ENCODE measurements at places on chromosomes 4 and X.

- H3K36me3 ChIP-seq, result no peaks in the 10 kb centered on the region
- H3K4me1 ChIP-seq, result no peaks in the 10 kb centered on the region
Observed at GRCh38 chrX:2314831-2315365, 185.9 kb downstream of the DHRSX start.

- H3K36me3 ChIP-seq, result peaks cover 56% of the 10 kb centered on the region
- H3K27ac ChIP-seq, result no peak overlapping the region
- no peak for DNase-seq
- no peaks in the 10 kb centered on the region for H3K4me1 ChIP-seq
- H3K4me3 ChIP-seq, result no peak overlapping the region
Observed at GRCh38 chrX:108138814-108139702, 47.5 kb downstream of the ATG4A start.

DNA sequence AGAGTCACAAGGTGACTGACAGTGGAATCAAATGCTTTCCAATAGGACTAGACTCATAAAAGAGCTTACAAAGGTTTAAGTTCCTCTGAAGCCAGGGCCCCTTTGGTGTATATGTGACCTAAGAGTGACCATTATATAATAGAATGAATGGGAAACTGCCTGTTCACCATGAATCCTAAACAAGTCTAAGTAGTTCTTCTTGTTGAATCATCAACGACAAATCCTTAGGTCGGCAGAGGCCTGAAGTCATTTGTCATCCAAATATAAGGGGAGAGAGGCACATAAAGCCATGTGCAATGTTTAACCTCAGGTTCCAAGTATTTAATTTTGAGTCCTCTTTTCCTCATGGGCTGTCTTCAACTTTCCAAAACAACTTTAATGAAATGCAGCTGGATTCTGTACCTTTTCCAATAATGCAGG is 122.4 kb downstream of the RASL11B start:
- peaks cover 12% of the 10 kb centered on the region for H3K4me1 ChIP-seq
- no peaks in the 10 kb centered on the region for H3K36me3 ChIP-seq
- H3K4me3 ChIP-seq, result no peak overlapping the region
- no peaks in the 10 kb centered on the region for H3K27me3 ChIP-seq
- no peak overlapping the region for H3K27ac ChIP-seq

DNA sequence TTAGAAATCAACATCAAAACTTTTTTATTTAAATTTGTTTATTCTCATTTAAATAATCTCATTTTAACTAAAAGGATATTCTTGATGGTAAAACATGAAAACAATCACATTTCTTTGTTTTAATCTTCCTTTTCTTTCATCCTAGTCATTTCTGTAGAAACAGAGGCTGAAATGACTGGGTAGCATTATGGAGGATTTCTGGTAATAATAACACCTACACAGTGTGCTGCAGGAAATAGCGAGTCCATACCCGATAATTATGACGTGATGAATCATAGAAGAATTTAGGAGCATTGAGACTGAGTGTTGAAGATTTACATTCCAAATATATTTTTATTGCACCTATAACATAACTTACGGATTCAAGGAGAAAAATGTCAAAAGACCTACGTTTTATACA is 31.4 kb upstream of the BBS12 start:
- H3K27me3 ChIP-seq, result no peaks in the 10 kb centered on the region
- no peak overlapping the region for H3K27ac ChIP-seq
- DNase-seq, result no peak
- no peak overlapping the region for H3K4me3 ChIP-seq
- H3K36me3 ChIP-seq, result no peaks in the 10 kb centered on the region

GRCh38 chr4:76441881-76442280 is 6.9 kb downstream of the SHROOM3 start:
- no peaks in the 10 kb centered on the region for H3K27me3 ChIP-seq
- no peak overlapping the region for H3K27ac ChIP-seq
- H3K4me1 ChIP-seq, result no peaks in the 10 kb centered on the region
- H3K4me3 ChIP-seq, result no peak overlapping the region
- no peaks in the 10 kb centered on the region for H3K36me3 ChIP-seq

DNA sequence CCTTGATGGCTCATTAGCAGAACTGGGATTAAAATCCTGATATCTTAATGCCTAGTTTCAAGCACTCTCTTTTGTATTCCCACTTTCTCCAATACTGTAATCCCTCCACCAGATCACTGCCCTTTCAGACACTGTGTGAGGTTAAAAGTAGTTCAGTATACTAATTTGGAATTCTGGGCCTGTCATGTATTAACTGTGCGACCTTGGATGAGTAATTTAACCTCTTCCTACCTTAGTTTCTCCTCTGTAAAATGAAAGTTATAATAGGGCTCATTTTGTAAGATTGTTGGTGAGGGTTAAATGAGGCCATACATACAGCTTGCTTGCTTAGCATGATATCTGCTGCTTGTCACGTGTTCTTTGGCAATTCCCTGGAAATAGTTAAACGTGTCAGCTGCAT is 207.3 kb upstream of the HS3ST1 start:
- H3K4me1 ChIP-seq, result no peaks in the 10 kb centered on the region
- no peak overlapping the region for H3K27ac ChIP-seq
- H3K27me3 ChIP-seq, result no peaks in the 10 kb centered on the region
- H3K36me3 ChIP-seq, result no peaks in the 10 kb centered on the region
- no peak overlapping the region for H3K4me3 ChIP-seq

DNA sequence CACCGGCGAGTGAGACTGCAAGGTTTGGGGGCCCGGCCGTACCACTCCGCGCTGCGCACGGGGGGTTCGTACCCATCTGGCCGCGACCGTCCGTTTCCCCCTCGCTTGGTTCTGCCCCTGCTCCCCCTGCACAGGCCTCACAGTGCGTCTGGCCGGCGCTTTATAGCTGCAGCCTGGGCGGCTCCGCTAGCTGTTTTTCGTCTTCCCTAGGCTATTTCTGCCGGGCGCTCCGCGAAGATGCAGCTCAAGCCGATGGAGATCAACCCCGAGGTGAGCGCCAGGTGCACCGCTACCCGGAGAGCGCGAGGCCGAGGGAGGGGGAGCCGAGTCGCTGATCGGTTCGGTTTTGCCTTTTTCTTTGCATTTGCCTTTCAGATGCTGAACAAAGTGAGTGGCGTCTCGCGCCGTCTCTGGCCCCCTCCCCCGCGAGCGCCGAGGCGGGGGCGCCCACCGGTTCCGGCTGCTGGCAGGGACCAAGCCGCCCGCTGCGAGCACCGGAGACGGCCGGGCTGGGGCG is at the start of gene UCHL1:
UCHL1 (plus strand) TSS at position 189 of the 517 bp plus-strand sequence; CDS start at position 238, 49 bp downstream.
- peak within 1 kb of the TSS; percentile 72 for H3K4me3 ChIP-seq
- no peak within 1 kb of the TSS for H3K27ac ChIP-seq
- peaks cover 20% of the 10 kb centered on the region for H3K4me1 ChIP-seq
- peak; percentile 87 for DNase-seq

GRCh38 chr4:21890231-21890630 is 58.3 kb downstream of the KCNIP4 start:
- no peak for DNase-seq
- H3K36me3 ChIP-seq, result no peaks in the 10 kb centered on the region
- H3K4me3 ChIP-seq, result no peak overlapping the region
- no peak overlapping the region for H3K27ac ChIP-seq

GRCh38 chr4:172762895-172763294 is 405.7 kb upstream of the GALNT7 start:
- H3K27ac ChIP-seq, result no peak overlapping the region
- no peak overlapping the region for H3K4me3 ChIP-seq
- H3K27me3 ChIP-seq, result no peaks in the 10 kb centered on the region
- no peak for DNase-seq

- peaks cover 13% of the 10 kb centered on the region for H3K4me1 ChIP-seq
- no peak overlapping the region for H3K4me3 ChIP-seq
- H3K27me3 ChIP-seq, result no peaks in the 10 kb centered on the region
Observed at GRCh38 chr4:7956270-7956808, 16.7 kb upstream of the AFAP1 start.

DNA sequence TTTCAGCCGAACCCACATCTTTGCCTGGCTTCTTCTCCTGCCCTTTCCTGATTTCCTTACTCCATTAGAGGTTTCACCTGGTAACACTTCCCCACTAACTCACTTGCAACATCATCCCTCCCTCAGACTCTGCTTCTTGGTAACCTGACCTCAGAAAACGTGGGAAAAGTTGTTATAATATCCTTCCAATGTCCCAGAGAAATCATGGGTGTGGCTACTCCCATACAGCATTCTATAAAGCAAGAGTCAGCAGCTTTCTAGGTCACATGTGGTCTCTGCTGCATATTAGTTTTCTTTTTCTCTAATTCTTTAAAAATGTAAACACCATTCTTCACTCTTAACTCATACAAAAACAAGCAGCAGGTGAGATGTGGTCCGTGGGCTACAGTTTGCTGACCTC is 283.1 kb upstream of the MAOA start:
- H3K27ac ChIP-seq, result no peak overlapping the region
- DNase-seq, result no peak
- H3K36me3 ChIP-seq, result no peaks in the 10 kb centered on the region
- H3K4me3 ChIP-seq, result no peak overlapping the region
- no peaks in the 10 kb centered on the region for H3K27me3 ChIP-seq

DNA sequence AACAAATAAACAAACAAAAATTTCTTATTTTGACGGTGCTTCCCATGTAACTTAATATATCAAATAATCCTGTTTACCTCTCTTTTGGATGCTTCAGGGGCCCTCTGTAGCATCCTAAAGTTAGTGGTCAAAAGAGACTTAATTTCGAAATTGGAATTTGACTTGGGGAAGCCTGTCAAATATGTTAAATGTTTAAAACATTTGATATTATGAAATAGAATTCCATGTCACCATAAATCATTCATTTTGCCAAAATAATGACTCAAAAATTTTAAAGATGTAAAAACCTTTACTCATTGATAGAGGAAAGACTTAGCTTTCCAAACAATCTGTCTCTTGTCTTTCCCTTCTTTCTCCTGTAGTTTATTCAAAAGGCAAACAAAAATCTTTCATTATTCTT is 20.6 kb upstream of the TEX13A start:
- H3K4me1 ChIP-seq, result no peaks in the 10 kb centered on the region
- no peak overlapping the region for H3K4me3 ChIP-seq

DNA sequence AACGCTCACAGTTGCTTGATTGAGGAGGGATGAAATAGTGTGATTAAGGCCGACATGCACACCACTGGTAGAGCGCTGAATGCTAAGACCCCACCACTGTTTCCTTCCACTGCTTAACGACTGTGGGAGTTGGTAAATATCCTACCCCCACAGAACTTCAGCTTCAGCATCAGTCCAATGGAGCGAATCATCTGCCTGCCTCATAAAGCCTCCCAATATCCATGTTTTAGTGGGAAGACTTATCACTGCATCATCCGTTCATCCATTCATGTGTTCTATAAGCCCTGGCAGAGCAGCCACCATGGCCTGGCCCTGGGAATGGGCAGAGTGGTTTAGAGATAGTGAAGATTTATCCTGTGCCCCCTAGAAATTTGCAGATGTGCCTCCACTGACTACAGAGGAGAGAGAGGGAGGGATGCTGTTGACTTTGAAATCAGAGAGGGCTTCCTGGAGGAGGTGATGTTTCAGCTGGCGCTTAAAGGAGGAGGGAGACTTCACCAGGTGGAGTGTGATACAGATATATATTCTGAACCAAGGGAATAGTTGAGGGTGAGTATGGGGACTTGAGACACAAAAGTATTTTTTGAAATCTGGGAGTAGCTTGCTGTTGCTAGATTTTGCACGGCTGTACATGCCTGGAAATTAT is 71.9 kb upstream of the STX18 start:
- no peak overlapping the region for H3K27ac ChIP-seq
- no peaks in the 10 kb centered on the region for H3K27me3 ChIP-seq
- no peak for DNase-seq
- H3K4me3 ChIP-seq, result no peak overlapping the region
- no peaks in the 10 kb centered on the region for H3K4me1 ChIP-seq

GRCh38 chrX:71579136-71579989 is 1.1 kb downstream of the GCNA start:
- DNase-seq, result no peak
- no peaks in the 10 kb centered on the region for H3K27me3 ChIP-seq
- H3K27ac ChIP-seq, result no peak overlapping the region
- no peaks in the 10 kb centered on the region for H3K36me3 ChIP-seq
- H3K4me1 ChIP-seq, result no peaks in the 10 kb centered on the region

DNA sequence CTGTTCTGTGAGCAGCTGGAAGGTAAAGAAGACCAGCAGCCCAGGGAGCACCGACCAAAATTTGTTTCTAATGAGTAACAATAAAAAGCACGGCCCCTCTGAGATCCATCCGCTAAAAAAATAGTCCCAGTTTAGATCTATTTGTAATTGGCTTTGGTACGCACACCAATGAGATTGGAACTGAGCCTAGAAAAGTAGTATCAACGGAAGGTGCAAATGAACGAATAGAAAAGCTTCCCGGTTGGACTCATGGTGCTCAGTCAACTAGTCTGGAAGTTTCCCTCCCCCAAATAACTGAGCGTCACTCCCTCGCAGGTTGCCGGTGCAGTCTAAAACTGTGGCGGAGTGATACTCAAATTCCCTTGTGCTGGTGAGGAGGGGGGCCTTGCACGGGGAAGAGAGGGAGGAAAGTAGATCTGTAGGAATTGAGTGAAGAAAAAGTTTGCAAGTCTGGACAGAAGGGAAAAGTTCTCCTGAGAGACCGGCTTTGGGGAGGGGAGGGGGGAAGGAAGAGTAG is at the start of gene COL4A5:
COL4A5 (plus strand) TSS at position 413 of the 517 bp plus-strand sequence. CDS start 288 bp downstream, outside the sequence.
- DNase-seq, result peak; percentile 88
- H3K27me3 ChIP-seq, result no peaks in the 10 kb centered on the region
- H3K36me3 ChIP-seq, result no peaks in the 10 kb centered on the region
- H3K27ac ChIP-seq, result peak within 1 kb of the TSS; percentile 72
- H3K4me3 ChIP-seq, result peak within 1 kb of the TSS; percentile 55

DNA sequence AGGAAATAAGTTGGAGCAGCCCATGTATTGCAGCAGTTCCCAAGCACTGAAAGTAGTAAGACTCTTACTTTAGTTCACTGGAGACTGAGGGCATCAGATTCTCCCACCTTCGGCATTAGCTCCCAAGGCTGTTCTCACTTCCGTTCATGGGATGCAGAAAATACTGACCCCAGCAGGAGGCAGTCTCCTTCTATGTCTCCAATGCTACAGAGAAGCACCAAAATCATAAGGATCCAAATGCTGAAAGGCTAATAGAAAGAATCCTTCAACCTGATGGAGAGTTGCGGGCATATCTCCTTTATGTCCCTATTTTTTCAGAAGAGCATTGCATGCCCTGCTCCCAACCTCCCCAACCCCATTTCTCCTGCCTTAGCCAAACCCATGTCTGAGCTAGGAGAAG is 32.4 kb downstream of the ADH7 start:
- H3K27me3 ChIP-seq, result no peaks in the 10 kb centered on the region
- no peaks in the 10 kb centered on the region for H3K36me3 ChIP-seq
- no peak for DNase-seq
- H3K27ac ChIP-seq, result no peak overlapping the region
- peaks cover 13% of the 10 kb centered on the region for H3K4me1 ChIP-seq

- DNase-seq, result no peak
- H3K4me3 ChIP-seq, result no peak overlapping the region
- no peaks in the 10 kb centered on the region for H3K4me1 ChIP-seq
- no peak overlapping the region for H3K27ac ChIP-seq
- no peaks in the 10 kb centered on the region for H3K27me3 ChIP-seq
Observed at GRCh38 chr4:42878863-42879262, 13.7 kb upstream of the GRXCR1 start.

- DNase-seq, result no peak
Observed at GRCh38 chrX:95117556-95117955, 1443.5 kb downstream of the FAM133A start.

Measured in stomach (tissue), 19 donors.